GF-D8 (cell line): ENCODE measurements at places on chromosomes 11 and 22.

DNA sequence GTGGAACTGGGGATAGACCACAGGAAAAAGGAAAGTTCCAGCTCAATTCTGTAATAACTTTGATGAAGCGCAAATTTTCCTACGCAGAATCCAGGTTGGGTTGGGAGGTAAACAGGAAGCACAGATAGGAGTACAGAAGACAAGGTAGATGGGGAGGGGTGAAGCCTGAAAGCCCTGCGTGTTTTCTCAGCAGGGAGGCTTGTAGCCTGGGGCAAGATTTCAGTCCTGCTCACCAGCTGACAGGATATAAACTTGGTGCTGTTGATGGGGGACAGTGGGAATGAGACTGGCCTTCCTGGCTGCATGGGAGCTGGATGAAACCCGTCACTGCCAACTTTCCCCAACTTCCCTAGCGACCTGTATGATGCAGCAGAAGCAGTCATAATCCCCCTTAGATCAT lies 114.9 kb downstream of the ARHGAP32 start:
- no peak for DNase-seq

DNA sequence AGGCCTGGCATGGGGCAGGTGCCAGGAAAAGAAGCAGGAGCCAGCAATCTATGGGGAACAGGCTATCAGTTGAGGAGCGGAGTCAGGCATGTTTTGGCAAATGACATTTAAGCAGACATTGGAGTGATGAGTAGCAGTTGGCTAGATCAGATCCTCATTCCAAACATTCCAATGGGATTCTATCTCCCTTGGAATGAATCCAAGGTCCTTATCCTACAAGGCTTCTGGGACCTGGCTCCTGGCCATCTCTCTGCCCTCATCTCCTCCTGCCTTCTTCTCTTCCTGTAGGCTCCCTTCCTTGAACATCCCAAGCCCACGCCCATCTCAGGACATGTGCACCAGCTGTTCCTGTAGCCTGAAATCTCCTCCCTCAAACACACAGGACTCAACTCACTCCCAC lies 1074.5 kb downstream of the TBC1D22A start:
- DNase-seq: no peak

- no peak for DNase-seq
These were observed 10.8 kb downstream of the TRIM66 start for GRCh38 chr11:8671651-8672062.

DNA sequence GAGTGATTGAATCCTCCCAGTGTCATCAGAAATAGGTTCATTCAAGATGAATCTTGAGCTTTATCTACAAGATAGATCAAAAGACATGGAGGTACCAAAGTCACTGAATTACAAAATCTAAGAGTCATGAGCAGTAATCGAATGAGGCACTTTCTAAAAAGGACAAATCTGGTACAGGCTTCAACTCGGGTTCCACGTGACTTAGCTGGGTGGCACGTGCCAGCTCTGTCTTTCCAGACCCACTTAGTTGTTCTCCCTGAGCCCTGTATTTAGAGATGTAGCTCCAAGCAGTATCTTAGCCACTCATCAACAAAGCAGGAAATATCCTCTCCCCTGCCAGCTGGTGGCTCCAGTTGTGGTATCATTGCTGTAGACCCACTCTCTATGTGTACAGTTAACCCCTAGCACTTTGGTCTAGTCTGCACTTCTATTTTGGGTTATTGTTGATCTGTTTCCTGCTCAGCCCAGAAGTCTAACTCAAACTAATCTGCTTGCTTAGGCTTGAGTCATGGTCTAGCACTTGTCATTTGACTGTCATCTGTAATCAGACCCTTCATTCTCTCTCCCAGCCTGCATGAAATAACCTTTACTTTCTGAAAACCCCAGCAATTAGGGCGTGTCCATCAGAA lies 528.7 kb downstream of the ETS1 start:
- no peak for DNase-seq

DNA sequence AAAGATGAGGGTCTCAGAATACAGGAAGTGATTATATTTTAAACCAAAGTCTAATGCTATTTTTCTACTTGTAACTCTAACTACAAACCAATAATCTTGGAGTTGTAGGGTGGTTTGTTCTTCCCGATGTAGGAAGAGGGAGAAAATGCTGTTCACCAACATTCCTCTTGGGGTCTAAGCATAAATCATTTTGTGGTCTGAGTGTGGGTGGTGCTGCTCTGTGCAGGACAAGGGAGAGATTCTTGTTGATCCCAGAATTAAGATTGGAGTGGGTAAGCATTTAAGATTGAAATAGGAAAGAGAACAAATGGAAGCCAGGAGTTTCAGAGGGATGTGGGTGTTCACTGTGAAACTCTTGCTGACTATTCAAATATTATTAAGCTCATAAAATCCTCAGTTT lies 38.6 kb upstream of the MMP13 start:
- no peak for DNase-seq

- no peak for DNase-seq
These were observed 6.4 kb upstream of the SAA2 start for GRCh38 chr11:18254781-18255361.

GRCh38 chr22:42985531-42985905 lies 29.4 kb downstream of the PACSIN2 start:
- no peak for DNase-seq

DNA sequence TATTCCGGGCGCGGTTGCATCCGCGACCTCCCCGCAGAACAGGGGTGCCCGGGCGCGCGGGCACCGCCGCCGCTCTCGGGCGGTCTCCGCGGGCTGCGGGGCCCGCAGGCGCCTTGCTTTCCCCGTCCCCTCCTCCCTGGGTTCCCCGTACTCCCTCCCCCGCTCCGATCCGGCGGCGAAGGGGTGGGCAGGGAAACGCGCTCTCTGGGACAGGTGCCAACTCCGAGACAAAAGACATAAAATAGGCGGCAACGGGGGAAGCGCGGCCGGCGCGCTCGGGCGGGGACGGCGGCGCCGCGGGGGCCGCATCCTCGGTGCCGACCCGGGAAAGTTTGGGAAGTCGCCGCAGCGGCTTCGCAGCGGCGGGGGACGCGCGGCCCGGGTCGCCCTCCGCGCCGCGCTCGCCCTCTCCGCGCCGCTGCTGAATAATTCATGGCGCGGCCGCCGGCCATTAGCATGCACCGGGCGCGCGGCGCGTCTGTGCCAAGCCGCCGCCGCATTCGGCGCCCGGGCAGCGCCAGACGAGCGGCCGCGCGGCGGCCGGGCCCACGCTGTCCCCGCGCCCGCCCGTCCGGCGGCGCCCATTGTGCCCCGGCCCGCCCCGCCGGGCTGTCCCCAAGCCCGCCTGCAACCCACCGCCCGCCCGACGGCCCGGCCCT lies 78.7 kb upstream of the PPARA start:
- DNase-seq: peak; percentile 52
